ENCODE measurements at places on chromosomes 7 and 10. TPM values are rescaled to one million over a fixed set of nuclear protein-coding genes. Genes with fewer than 3 reads are reported as not detected.

DNA sequence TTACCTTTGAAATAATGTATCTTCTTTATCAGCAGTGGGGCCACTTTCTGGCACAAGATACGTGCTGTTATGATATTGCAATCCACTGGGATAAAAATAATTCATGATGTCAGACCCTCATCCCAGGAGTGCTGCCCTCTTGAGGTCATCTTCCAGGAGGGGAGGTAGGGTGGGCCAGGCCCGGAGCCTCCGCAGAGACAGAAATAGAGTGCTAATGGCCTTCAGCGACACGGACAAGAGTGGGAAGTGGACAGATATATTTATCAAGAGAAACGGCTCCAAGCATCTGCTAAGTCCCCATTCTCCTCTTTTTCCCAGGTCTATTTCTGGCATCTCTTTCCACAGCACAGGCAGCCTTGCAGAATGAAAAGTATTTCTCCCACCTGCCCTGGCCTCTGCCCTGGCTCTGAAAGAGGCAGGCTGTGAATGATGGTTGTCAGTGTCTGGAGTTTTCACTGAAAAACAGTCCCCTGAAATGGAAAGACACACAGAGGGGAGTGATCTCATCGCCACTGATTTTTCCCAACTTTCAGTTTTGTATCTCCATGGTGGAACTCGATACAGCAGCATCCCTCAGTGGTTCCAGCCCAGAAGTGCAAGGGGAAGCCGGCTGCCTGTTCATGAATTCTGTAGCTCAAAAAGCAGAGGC is 251.7 kb upstream of the MYO3A start:
- peak; percentile 51 for DNase-seq

IDI2 gene
- polyA plus RNA-seq, result not detected

NOBOX gene
- not detected for polyA plus RNA-seq

GRCh38 chr10:48481385-48481784 is 123.5 kb downstream of the ARHGAP22 start:
- no peak for DNase-seq

DNA sequence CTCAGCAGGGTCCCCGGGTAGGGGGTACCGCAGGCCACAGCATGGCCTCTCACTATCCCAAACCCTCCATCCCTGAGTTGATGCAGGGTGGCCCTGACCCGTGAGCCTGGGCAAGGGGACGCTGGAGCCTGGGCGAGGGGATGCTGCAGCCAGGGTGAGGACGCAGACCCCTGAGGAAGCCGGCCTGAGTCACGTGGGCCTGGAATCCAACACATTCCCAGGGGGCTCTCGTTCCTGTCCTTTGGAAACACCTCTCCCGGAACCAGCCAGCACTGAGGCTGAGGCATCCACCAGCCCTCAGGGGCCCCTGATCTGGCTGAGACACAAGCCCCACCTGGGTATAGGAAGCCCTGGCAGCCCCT is 61.5 kb upstream of the NKX6-2 start:
- no peak for DNase-seq

- DNase-seq, result no peak
Measured at GRCh38 chr10:31004611-31005193, 27.0 kb downstream of the ZNF438 start.

DNA sequence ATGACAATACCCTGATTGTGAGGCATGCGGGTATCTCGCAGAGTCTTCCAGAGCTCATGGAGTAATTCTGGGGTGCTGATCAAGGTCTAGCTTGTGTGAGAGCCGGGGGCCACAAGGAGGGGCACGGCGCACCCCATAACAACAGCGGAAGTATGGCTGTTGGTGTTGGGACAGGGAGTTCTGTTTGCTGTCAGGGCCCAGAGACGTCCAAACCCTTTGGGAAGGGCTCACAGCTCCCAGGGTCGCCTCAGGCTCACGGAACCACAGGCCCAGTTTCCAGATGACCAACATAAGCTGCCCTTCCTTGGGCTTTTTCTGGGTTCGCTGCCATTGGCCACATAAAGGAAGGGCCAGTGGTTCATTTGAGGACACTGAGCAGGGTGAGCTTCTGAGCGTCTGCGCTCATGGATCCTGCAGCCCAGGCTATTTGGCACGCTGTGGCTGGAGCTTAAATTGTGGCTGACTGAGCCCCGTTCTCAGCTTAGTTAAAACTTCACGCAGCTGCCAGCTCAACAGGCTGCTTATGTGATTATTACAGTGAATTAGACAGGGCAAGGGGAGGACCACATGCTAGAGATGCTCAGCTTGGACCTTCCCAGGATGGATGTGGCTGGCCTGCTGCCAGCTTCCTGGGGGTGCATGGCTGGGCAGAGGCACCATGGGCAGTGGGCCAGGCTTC is 92.3 kb downstream of the DNAJB6 start:
- no peak for DNase-seq

GPR22 gene
- 0.15 TPM for polyA plus RNA-seq

DNA sequence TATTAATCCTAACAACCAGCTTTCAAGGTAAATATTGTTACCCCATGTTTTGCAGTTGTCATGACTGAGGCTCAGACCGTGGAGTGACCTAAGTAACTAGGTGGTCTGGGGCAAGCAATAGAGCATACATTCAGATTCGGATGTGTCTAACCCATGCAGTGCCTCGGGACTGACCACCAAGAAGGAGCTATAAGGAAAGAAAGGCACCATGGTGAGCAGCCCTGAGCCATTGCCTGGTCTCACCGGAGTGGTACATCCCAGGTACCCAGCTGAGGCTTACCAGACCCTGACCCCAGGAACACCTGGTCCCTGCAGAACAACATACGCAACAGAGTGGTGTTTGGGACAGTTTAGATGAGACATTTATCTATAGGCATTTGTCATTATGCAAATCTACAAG is 175.5 kb upstream of the ZMIZ1 start:
- no peak for DNase-seq

- DNase-seq, result no peak
Measured at GRCh38 chr7:1454542-1454941, 4.7 kb downstream of the MICALL2 start.

DNA sequence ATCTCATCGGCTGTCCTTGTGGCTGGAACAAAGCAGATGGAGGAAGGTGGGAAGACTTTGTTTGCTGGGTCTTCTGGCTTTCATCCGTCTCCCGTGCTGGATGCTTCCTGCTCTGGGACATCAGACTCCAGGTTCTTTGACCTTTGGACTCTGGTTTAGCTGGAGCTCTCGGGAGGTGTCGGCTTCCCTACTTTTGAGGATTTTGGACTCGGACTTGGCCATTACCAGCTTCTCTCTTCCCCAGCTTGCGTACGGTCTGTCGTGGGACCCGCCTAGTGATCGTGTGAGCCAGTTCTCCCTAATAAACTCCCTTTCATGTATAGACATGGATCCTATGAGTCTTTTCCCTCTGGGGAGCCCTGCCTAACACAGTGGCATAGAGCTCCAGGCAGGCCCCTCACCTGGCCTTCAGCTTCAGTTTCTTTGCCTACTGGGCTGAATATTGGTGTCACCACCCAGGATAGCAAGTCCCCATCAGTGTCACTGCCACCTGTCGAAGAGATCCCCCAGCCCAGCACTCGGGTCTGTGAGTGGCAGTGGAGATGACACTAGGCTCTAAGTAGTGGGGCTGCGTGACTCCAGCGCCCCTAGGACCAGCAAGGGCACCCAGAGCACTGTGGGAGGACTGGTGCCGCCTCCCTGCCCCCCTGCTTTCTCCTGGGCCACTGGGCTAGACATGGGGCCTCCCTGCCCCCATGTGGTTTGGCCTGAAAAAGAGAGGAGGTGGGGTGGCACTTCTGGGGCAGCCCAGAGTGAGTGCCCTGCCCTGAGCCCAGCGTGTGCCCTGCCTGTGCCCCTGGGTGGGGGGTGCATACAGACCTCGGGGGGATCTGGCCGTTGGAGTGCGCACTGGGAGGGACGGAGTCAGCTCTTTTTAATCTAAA is 135.6 kb downstream of the LHPP start:
- DNase-seq, result no peak

- DNase-seq, result no peak
Measured at GRCh38 chr7:106885652-106886051, 20.6 kb downstream of the PIK3CG start.

NOS3 gene
- 15.7 TPM for polyA plus RNA-seq

GRCh38 chr7:43646603-43647338 is 63.9 kb downstream of the STK17A start:
- DNase-seq, result no peak

- DNase-seq, result no peak
Measured at GRCh38 chr10:57790703-57791102, 477.0 kb downstream of the IPMK start.

ICA1 gene
- not detected for polyA plus RNA-seq

DNA sequence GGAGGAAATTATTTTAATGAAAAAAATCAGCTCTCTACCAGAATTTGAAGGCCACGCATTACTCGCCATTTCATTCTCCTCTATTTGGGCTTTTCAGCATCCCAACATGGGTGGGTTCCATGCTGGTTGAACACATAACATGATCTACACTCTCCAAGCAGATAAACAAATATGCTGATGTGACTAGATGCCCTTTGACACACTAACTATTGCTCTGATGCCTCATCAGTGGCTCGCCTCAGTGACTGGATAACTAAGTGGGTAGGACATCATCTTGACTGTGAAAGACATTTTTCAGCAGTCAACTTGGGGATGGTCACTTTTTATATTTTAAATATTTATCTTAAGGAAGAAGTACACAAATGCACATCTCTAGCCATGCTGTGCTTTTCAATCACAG is 113.9 kb upstream of the LAMB4 start:
- DNase-seq, result no peak

GRCh38 chr7:16670021-16670420 is 24.0 kb downstream of the BZW2 start:
- no peak for DNase-seq
